Colonic mucosa (tissue), 4 donors: ENCODE measurements at places on chromosomes 5 and 9. TPM values are rescaled to one million over a fixed set of nuclear protein-coding genes. Genes with fewer than 3 reads are reported as not detected.

- no peak for DNase-seq
- H3K27ac ChIP-seq: no peak overlapping the region
- H3K27me3 ChIP-seq: no peaks in the 10 kb centered on the region
- H3K36me3 ChIP-seq: no peaks in the 10 kb centered on the region
Measured at GRCh38 chr5:154101184-154101583, 62.4 kb downstream of the MFAP3 start.

- H3K4me1 ChIP-seq: no peaks in the 10 kb centered on the region
- DNase-seq: no peak
- H3K4me3 ChIP-seq: no peak overlapping the region
- no peak overlapping the region for H3K27ac ChIP-seq
- no peaks in the 10 kb centered on the region for H3K27me3 ChIP-seq
Measured at GRCh38 chr5:106860398-106861044, 810.2 kb downstream of the EFNA5 start.

DNA sequence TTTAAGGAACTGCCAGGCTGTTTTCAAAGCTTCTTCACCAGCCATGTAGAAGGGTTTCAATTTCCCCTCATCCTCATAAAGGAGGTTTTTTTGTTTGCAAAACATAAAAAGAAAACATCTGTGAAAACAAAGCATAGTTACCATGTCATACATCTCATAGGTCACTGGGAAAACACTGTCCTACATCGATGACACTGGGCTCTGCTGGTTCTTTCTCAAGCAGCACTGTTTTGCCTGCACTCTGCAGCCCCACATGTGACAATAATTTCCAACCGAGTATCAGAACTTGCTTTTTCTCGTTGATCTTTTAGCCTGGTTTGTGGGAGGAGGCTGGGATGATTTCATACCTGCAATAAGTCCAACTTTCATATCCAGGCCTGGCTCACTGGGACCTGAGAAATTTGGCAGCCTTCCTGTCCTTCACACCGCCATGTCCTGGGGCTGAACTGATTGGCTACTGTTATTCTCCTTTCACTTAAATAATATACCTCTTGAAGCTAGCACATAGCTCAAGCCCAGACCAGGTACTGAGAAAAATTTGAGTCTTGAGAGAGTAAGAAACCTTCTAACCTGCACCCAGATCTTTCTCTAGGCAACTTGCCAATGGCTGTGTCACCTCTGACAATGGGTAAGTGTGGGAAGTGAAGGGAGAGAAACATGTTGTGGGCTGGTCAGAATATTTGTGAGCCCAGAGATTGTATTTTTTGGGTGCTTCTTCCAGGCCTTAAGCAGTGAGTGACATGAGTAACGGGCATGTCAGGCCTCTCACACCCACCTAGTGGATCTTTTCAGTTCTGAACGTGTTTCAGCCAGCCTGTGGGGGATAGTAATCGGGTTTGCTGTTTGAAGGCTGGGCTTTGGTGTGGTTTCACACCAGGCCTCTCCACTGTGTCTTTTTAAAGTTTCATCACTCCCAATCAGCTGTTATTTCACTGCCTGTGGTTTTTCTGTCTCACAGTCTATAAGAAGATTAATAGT, 502.8 kb downstream of the NTRK2 start:
- H3K4me1 ChIP-seq: no peaks in the 10 kb centered on the region
- no peaks in the 10 kb centered on the region for H3K27me3 ChIP-seq
- no peak for DNase-seq
- H3K36me3 ChIP-seq: no peaks in the 10 kb centered on the region

GRCh38 chr5:80128141-80128540, 93.0 kb downstream of the THBS4 start:
- H3K27me3 ChIP-seq: no peaks in the 10 kb centered on the region
- no peak overlapping the region for H3K27ac ChIP-seq
- no peaks in the 10 kb centered on the region for H3K4me1 ChIP-seq
- no peaks in the 10 kb centered on the region for H3K36me3 ChIP-seq

The SPOCK1 gene
- 8.5 TPM for total RNA-seq
